ENCODE measurements at places on chromosomes 13 and 19.

DNA sequence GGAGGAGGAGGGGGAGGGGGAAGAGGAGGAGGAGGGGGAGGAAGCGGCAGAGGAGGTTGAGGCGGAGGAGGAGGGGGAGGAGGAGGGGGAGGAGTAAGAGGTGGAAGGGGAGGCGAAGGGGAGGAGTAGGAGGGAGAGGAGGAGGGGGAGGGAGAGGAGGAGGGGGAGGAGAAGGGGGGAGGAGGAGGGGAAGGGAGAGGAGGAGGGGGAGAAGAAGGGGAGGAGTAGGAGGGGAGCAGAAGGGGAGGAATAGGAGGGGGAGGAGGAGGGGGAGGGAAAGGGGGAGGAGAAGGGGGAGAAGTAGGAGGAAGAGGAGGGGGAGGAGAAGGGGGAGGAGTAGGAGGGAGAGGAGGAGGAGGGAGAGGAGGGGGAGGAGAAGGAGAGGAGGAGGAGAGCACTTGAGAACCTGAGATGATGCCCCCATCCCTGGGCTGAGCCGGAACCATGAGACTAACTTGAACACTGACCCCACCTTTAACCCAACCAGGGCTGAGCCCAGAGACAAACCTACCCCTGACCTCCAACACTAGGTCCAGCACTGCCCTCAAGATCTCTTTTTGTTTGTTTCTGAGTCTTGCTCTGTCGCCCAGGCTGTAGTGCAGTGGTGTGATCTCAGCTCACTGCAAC is 12.6 kb downstream of the ABCA7 start:
- DNase-seq: no peak

DNA sequence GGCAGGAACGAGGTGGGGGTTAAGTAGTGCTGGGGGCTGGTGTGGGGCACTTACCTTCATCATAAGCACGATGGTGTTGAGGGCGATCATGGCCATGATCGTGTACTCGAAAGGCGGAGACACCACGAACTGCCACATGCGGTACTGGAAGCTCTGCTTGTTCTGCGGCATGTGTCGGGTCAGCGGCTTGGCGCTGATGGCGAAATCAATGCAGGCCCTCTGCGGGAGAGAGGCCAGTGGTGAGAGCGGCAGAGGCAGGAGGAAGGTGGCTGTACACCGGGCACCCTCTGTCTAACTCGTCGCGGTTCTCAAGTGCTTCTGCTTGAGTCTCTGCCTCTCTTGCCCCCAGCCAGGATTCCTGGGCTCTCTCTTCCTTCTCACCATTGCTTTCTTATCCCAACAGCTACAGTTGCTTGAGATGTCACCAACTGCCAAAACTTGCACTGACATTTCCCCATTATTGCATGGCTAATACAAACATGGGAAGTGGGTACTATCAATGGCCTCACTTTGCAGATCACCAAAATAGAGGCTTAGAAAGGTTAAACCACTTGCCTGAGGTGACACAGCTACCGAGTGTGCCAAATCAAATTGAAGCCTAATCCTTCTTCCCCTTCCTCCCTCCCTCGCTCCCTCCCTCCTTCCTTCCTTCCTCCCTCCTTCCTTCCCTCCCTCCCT is 105.0 kb downstream of the IER2 start:
- DNase-seq: no peak

DNA sequence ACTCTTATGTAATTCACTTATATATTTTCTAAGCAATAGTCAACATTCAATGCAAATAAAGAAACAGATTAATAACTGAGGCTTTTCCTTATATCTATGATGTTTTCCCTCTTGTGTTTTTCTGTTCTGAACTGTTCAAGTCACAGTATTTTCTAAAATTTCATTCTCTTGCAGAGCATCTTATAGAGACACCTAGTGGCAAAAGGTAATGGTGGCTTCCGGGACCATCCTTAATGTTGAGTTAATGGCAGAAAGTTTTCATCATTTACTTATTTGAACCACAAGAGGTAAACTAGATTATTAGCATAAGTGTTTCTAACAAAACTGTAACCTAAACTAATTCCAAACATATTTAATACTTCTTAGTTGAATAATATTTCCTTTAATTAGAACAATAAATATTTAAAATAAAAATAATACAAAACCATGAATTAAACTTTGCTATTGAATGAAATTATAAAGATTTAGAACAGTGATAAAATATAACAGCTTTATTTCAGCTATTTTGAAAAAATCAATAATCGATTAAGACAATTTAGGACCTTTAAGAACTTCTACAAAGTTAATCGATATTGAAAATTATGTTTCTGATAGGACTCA is 1.7 kb upstream of the SLITRK5 start:
- peak; percentile 60 for DNase-seq

DNA sequence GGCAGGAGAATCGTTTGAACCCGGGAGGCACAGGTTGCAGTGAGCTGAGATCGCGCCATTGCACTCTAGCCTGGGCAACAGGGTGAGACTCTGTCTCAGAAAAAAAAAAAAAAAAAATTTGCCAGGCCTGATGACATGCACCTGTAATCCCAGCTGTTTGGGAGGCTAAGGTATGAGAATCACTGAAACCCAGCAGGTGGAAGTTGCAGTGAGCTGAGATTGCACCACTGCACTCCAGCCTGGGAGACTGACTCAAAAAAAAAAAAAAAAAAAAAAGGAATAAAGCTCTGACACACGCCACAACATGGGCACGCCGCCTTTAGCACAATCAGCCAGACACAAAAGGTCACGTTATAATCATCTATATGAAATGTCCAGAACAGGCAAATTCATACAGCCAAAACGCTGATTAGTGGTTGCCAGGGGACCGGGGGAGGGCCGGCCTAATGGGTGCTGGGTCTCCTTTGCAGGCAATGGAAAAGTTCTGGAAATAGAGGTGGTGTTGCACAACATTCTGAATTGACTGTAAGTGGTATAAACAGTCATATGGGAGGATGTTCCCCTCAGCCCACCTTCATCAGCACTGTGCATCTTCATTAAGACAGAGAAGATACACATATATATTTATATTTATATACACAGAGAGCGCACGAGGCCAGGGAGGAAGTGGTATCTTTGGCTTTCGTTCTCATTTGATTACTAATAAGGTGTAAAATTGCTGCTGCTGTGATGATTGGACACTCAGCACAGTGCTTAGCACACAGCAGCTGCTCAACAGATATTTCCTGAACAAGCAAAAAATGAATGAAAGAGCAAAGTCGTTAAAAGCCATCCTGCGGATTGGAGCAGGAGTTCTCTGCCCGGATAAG is 3.8 kb downstream of the HSPBP1 start:
- DNase-seq: no peak

DNA sequence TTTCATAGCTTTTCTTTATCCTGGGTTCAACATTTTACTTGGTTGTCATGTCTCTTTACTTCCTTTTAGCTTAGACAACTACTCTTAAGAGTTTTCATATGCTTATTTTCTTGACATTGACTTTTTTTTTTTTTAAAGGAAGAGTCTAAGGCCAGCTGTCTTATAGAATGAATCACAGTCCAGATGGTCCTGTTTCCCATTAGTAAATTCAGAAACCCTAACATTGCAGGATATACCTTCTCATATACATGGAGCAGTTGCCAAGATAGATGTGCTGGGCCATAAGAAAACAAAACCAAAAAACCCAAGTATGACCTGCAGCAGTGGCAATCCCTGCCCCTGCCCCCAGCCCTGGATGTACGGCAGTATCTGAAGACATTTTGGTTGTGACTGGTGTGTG is 72.8 kb downstream of the COG3 start:
- DNase-seq: no peak

GRCh38 chr13:42474954-42475353 is 99.0 kb upstream of the TNFSF11 start:
- no peak for DNase-seq

DNA sequence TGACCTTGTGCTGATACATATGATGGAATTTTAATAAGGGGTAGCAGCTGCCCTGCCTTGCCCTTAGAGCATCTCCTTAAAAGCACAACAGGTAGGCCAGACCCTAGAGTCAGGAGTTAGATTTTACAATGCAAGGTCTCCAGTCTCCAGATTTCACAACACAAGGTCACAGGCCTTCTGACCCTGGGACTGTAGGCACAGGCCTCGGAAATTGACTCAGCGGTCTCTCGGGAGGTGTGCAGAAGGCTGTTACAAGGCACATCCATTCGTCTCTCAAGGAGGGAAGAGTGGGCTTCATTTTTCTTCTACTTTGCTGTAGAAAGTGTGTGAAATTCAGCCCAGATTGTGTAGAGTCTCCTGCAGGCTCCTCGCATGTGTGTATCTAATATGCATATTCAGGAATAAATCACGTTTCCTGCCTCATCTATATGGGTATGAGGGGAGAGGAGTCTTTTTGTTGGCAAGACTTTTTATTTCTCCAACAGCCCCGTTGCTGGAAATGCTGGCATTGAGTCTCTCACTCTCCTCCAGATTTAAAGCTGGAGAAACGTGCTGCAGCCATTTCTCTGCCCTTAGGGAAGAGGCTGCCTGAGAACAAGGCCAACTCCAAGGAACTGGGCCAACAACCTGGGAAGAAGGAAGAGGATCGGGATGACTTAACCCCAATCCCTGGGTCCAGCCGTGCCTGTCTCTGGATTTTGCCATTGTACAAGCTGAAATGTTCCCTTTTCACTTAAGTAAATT is 24.5 kb downstream of the UQCRFS1 start:
- no peak for DNase-seq

- DNase-seq: no peak
These were observed 134.9 kb downstream of the GPC5 start for GRCh38 chr13:91533354-91533753.

DNA sequence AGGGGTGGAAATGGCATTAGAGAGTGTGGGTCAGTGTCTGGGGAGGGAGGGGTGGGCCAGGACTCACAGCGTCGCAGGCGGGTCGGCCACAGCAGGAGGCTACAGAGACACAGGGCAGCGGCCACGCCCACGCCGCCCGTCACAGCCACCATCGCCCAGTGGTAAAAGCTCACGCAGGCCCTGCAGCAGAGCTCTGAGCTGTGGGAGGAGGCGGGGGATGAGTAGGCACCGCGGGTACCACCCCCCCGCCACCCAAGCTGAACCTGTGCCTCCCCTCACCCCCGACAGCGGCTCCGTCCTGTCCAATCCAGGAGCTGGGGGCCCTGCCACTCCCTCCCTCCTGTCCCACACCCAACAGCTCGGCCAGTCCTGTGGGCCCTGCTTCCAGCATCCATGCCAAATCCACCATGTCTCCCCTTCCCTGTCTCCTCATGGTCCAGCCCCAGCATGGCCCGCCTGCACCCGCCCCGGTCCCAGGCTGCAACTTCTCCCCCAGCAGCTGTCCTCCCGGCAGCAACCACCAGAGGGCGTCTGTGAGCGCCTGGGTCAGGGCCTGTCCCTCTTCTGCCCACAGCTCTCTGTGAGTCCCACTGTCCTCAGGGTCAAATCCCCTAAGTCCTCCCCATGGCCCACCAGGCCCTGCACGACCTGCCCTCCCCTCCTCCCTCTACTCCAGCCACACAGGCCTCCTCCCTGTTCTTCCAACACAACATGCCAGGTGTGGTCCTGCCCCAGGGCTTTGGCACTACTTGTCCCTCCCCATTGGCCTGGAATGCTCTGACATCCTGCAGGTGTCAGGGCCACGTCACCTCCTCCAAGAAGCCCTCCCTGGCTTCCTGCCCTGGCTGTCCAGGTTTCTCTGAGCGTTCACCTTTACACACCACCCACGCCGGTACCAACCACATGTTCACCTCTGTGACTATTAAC is 6.0 kb downstream of the TEKTIP1 start:
- peak; percentile 58 for DNase-seq

GRCh38 chr19:46365561-46365960 is 18.7 kb downstream of the PPP5C start:
- no peak for DNase-seq

DNA sequence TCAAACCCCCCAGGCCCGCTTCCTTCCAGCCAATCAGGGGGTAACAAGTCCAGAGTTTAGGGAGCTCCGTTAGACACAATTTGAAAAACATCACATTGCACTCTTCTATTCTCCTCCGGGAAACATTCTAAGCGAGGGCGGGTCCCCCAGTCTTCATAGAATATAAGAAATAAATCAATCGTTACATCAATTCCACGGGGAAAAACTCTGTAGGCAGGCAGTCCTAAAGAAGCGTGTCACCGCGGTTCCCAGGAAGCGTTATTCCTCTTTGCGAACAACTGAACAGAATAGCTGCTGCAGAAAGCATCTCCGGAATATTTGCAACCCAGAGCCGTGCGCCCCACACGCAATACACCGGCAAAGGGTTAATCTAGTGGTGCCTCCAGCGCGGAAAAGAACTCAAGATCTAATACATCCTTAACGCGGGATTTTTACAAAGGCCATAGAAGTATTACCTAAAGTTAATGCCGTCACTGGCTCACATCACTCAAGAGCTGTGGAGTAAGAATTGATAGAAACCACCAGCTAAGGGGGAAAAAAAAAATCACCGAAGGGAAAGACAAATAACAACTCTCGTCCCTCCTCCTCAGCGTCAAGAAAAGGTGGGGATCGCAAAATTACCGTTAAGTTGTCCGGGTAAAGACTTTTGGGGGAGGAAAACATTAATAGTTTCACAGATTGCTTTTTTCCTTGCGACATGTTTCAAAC is 65.1 kb downstream of the KCNRG start:
- peak; percentile 70 for DNase-seq

DNA sequence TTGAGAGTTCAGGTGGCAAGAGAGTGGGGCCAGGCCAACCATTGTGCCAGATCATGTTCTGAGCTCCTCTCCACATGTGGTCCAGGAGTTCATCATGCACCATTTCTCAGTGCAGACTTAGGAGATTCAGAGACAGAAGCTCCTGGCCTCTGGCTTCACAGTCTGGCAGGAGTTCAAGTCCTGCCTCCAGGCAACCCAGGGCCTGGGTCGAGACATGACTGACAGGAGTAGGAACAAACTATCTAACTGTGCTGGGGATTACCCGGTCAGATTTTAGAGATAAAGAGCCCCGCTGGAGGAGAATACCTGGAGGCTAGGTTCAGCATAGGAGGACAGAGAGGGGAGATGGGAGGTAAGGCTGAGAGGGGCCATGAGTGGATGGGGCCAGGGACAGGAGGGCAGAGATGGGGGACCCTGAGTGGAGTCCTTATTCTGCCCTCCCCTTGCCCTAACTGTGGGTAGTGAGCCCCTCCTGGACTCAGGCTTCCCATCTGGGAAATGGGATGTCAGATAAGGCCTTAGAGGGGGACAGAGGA is 906 bp upstream of the CYP4F11 start:
- DNase-seq: no peak

GRCh38 chr13:97077341-97077740 is 83.1 kb upstream of the OXGR1 start:
- DNase-seq: no peak

GRCh38 chr19:40191836-40192646 is 815 bp downstream of the MAP3K10 start:
- peak; percentile 33 for DNase-seq

DNA sequence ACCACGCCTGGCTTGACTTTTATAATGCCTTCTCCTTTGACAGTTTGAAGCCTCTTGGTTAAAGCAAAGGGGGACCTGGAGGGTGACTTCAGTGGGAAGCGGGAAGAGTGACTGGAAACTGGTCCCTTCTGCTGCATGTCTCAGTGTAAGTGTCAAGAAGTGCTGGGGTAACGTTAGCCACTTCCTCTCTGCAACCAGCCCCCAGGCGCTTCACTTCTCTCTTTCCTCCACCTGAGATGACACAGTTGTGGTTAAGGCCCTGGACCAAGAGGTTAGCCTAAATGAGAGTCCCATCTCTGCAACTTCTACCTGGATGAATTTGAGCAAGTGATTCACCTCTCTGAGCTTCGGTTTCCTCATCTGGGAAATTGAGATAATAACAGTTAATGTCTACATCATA is 16.3 kb downstream of the LEUTX start:
- no peak for DNase-seq

- no peak for DNase-seq
These were observed 33.9 kb upstream of the MBNL2 start for GRCh38 chr13:97188207-97188606.

- DNase-seq: peak; percentile 86
These were observed 5.9 kb upstream of the EHD2 start for GRCh38 chr19:47707135-47707925.

- no peak for DNase-seq
These were observed 766.1 kb upstream of the GPC6 start for GRCh38 chr13:92460479-92460878.

Data from NCI-H526 (cell line).